ELR (cell line): ENCODE measurements at places on chromosomes 5 and 9.

DNA sequence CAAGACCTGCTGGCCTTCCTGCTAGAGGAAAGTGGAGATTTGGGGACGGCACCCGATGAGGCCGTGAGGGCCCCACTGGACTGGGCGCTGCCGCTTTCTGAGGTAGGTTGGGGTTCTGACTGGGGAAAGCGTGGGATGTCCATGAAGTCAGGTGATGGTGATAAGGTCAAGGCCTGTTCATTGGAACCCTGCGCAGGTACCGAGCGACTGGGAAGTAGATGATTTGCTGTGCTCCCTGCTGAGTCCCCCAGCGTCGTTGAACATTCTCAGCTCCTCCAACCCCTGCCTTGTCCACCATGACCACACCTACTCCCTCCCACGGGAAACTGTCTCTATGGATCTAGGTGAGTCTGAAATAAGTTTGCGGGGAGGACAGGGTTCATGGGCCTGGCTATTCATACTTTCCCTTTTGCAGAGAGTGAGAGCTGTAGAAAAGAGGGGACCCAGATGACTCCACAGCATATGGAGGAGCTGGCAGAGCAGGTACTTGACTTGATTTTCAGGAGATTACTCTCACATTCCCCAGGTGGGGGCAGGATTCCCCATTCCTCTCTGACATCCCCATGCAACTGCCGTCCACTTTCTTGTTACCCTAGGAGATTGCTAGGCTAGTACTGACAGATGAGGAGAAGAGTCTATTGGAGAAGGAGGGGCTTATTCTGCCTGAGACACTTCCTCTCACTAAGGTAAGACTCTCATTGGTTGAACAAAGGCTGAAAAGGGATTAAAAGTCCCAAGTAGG lies 505 bp downstream of the CREB3 start:
- peak; percentile 84 for DNase-seq

- no peak for DNase-seq
These were observed 341.4 kb upstream of the EDIL3 start for GRCh38 chr5:84725946-84726570.

DNA sequence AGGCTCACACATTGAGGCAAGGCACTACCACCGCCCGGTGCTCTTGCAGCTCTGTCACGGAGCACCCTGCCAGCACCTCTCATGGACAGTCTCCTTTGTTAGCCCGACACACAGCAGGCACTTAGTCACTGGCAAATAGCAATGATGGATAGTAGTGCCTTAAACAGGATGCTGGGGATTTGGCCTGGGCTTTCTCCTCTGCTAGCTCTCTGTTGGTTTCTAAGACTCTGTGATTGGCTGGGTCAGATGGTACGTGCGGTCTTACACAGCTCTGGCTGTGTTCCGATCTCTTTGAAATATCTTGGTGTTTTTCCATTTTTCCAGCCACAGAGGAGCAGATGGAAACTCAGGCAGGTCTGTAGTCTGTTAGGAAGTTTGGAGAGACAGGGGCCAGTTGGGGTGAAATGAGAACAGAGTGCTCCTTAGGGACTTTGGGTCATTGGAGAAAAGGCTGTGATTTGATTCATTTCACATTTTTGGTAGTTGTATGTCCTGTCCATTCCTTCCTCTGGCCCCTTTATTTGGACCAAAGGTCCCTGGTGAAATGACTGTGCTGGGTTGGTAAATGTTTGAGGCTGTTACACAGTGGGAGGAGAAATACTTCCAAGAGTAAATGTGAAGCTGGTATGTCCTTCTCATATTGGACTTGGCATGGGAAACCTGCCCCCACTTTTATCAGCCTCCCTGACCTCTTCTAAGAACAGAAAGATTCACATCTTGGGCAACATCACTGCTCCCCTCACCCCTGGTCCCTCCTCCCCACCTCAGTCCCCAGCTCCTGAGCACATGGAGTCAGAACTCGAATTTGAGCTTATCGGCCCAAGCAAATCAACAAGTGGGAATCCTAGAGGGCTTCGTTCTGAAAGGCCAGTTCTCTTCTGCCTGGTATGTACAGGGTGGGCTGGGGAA lies 3.4 kb downstream of the SMIM3 start:
- DNase-seq = peak; percentile 93

- DNase-seq = no peak
These were observed 53.9 kb downstream of the ROR2 start for GRCh38 chr9:91896097-91896496.

DNA sequence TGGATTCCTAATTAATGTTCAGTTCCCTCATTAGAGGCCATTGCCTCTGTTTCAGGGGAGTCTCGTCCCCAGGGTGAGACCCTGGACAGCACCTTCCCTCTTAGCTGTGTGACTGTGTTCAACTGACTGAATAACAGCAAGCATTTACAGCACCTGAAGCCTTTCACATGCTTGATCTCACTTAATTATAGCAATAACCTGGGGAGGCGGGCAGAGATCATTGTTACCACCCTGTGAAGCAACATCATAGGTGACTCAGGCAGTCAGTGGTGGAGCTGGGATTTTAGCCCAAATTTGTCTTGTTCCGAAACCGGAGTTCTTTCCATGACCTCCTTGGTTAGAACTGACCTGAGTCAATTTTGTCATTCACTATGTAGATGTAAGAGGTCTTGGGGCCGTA lies 105.2 kb upstream of the RAD23B start:
- DNase-seq = no peak

DNA sequence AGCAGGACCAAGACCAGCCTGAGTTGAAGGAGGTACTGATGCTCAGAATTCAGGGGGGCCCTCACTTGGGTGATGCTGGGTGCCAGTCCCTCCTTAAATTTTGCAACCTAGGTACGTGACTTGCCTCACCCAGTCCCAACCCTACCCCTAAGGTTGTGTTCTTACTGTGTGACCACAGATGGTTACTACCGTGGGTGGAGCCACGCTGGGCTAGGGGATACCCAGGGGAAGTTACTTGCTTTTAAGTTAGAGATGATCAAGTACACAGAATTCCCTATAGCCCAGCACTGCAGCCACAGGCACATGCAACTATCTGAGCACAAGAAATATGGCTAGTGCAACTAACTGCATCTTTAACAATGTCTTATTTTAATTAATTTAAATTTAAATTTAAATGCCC lies 32.9 kb downstream of the NXNL2 start:
- no peak for DNase-seq

GRCh38 chr9:137039611-137040366 lies 6.2 kb downstream of the NPDC1 start:
- no peak for DNase-seq

GRCh38 chr5:33457126-33457525 lies 16.4 kb downstream of the TARS1 start:
- DNase-seq = no peak

DNA sequence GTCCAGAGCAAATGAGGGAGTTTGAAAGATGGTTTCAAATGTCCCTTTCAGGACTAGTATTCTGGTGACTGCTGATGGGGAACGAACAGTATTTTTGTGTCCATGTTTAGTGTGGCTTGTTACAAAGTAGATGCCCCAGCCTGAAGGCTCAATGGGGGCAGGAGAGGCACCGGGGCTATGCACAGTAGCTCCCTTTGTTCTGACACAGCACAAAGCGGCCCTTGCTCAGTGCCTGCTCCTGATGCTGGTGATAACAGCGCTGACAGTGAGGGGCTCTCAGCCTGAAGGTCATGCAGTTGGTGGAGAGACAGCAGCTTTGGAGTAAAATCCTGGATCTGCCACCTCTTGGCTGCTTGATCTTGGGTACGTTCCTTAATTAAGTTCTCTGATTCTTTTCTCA lies 188.9 kb downstream of the SLIT3 start:
- DNase-seq = no peak

DNA sequence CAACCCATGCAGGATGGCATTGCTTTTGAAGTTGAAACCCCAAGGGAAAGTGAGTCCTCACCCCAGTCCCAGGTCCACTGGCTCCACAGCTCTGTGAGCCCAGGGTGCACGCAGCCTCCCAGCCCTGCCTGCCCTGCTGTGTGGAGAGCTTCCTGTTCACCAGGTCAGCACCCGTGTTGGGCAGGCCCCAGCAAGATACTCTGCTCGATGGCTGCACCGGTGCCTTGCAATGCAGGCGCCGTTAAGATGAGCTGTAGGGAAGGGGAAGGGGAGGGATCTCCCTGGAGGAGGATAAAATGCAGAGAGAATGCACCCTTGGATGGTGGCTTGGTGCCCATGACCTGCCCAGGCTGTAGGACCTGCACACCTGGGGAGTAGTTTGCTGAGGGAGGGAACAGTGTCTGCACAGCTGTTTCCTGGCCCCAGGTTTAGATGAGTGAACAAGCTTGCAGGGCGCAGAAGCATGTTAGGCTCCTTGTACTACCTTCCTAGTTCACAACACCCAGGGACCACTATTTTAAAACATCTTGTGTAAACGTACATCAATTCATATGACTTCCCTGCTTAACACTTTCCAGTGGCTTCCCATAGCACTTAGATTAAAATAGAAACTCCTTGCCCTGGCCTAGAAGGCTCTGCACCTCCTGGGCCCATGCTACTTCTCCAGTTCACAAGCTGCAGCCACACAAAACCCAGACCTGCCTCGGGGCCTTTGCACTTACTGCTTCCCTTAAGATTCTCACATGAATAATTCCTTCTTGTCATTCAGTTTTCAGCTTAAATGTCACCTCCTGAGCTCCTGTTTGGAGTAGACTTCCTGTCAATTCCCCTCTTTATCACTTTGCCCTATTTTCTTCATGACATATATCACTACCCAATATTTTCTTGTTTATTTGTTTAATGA lies 19.6 kb downstream of the FAT2 start:
- no peak for DNase-seq

DNA sequence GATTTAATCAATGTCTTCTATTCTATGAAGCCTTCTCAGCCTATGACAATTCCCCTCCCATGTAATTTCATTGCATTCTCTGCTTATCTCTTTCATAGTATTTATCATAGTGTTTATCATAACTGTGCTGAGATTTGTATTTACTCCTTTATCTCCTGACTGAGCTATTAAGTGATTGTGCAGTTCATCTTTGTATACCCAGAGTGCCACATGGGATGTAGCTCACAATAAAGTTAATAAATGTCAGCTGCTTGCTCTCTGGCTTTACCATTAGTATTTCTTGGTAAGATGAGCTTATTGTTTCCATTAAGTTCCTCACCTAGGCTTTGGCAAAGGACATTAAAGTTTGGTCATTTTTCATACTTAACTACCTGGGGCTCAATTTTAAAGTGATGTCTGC lies 275.1 kb upstream of the MPDZ start:
- no peak for DNase-seq

GRCh38 chr5:76570153-76570552 lies 53.0 kb downstream of the F2RL2 start:
- no peak for DNase-seq

DNA sequence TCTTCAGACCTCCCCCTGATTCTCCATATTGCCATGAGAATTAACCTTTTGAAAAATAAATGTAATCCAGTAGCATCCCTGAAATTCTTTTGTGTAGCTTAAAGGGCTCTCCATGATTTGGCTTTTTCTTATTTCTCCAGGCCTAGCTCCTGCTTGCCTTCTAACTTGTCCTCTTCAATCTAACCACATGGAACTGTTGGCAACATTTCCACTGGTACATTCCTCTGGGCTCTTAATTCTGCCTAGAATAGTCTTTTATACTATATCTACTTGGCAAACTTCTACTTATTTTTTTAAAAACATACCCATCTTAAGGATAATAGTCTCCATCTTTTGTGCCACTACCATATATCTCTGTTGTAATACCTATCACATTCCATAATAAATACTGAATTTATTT lies 54.1 kb downstream of the GNG10 start:
- no peak for DNase-seq

GRCh38 chr5:672329-673160 lies 20.6 kb downstream of the TPPP start:
- DNase-seq = peak; percentile 82

GRCh38 chr5:123155446-123155960 lies 66.5 kb downstream of the PRDM6 start:
- no peak for DNase-seq

GRCh38 chr9:90724880-90725279 lies 76.7 kb upstream of the SYK start:
- DNase-seq = no peak

GRCh38 chr5:10118150-10118549 lies 131.5 kb downstream of the ATPSCKMT start:
- DNase-seq = no peak

GRCh38 chr5:43061352-43062075 lies 21.4 kb upstream of the ANXA2R start:
- DNase-seq = no peak

GRCh38 chr9:133914442-133915342 lies 77.4 kb downstream of the VAV2 start:
- DNase-seq = no peak

DNA sequence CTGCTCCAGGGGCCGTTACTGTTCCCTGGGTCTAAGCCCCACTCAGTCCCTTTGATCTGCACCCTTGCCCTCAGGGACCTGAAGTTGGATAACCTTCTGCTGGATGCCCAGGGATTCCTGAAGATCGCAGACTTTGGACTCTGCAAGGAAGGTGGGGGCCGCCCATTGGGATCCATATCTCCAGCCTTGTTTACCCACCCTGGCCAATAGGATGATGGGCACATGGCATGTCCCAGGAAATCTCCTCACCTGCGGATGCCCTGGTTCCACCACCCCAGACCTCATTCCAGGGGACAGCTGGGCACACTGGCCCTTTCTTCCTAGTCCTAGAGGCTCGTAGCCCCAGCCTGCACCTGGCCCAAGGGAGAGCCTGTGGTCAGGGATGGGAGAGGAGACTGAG lies 5.5 kb downstream of the ZDHHC12 start:
- DNase-seq = no peak

DNA sequence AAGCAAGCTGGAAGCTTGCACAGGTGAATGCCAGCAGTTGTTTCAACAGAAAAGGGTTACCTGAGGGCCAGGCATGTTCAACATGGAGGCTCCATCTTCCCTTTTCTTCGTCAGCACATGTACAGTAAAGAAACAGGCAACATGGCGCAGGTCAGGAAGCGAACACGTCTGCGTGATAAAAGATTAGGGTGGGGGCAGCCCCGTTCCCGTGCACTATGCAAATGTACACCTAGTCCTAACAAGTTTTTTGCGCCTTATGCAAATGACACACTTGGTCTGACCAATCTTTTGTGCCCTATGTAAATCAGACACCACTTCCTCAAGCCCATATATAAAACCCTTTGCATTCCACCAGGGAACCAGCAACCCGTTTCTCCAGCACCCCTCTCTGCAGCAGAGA lies 452.1 kb upstream of the PTPRD start:
- DNase-seq = no peak

- DNase-seq = peak; percentile 61
These were observed 552.8 kb downstream of the SEMA5A start for GRCh38 chr5:8993031-8993430.

- DNase-seq = peak; percentile 45
These were observed 22.9 kb upstream of the HMGCS1 start for GRCh38 chr5:43336159-43336558.
